ENCODE measurements at places on chromosomes 6 and 20. TPM values are rescaled to one million over a fixed set of nuclear protein-coding genes. Genes with fewer than 3 reads are reported as not detected.
A peak's percentile ranks its signal among the peaks of the same experiment; 100 is the strongest.

TCP11 gene
- 0.13 TPM for total RNA-seq

DNA sequence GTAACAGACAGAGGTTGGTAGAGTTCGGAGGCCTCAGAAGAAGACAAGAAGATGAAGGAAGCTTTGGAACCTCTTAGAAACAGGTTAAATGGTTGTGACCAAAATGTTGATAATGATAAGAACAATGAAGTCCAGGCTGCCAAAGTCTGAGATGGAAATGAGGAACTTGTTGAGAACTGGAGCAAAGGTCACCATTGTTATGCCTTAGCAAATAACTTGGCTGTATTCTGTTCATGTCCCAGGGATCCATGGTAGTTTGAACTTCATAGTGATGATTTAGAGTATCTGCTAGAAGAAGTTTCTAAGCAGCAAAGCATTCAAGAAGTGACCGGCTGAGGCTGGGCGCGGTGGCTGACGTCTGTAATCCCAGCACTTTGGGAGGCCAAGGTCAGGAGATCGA, 11.1 kb upstream of the LSM14B start:
- DNase-seq, result no peak

- no peak for DNase-seq
Observed at GRCh38 chr6:144305985-144306384, 20.9 kb downstream of the UTRN start.

DNA sequence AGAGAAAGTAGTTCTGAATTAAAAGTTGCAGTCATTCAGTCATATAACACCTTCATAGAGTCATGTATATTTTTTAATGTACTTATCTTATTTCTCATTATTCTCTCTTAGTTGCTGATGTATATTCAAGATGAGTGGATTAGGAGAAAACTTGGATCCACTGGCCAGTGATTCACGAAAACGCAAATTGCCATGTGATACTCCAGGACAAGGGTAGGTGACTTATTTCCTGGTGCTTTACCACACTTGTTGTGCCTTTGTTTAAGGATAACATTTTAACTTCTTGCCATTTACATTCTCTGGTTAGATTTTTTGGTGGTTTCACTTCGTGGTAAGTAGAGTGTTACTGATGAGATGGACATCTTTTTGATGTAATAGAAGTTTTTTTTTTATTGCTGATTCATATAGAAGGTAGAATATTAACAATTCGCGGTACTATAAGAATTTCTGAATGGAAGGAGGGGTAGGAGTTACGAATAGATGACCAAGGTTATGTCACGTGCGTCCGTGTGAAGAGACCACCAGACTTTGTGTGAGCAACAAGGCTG, 120.5 kb downstream of the NCOA3 start:
- no peak for DNase-seq

DNA sequence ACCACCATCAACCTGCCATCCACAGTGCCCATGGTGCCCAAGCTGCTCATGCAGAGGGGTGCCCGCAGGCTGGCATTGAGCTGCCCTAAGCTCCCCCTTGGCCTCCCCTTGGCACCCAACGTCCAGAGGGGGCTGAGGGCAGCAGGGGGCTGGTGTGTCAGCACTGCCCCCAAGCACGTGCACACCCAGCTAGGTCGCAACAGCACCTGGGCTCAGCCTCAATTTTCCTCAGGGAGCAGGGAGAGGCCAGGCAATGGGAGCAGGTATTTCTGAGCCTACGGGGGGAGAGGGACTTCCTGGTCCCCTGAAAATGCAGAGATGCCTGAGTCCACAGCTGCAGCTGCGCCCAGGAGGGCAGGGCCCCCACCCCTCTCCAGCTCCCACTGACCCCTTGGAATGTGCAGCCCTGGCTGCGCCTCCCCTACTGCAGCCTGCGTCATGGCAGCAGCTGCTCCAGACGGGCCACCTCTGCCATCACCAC, 204.2 kb downstream of the ANKRD60 start:
- DNase-seq, result no peak

DNA sequence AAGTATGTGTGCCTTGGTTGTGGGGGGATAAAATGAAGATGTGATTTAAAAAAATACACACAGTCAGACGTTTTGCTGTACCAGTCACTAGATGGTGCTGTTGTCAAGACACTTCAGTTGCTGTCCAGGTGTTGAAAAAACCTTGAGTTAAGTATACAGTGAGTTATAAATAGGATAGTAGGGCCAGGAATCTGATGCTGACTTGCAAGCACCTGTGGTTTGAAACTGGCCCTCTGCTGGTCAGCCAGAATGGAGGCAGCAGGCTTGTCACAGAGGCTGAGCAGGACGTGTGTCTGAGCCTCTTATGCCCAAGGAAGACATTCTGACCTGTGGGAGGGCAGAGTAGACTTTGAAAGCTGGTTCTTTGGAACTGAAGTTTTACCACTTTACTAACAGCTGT, 27.8 kb downstream of the RNF8 start:
- peak; percentile 48 for DNase-seq

DNA sequence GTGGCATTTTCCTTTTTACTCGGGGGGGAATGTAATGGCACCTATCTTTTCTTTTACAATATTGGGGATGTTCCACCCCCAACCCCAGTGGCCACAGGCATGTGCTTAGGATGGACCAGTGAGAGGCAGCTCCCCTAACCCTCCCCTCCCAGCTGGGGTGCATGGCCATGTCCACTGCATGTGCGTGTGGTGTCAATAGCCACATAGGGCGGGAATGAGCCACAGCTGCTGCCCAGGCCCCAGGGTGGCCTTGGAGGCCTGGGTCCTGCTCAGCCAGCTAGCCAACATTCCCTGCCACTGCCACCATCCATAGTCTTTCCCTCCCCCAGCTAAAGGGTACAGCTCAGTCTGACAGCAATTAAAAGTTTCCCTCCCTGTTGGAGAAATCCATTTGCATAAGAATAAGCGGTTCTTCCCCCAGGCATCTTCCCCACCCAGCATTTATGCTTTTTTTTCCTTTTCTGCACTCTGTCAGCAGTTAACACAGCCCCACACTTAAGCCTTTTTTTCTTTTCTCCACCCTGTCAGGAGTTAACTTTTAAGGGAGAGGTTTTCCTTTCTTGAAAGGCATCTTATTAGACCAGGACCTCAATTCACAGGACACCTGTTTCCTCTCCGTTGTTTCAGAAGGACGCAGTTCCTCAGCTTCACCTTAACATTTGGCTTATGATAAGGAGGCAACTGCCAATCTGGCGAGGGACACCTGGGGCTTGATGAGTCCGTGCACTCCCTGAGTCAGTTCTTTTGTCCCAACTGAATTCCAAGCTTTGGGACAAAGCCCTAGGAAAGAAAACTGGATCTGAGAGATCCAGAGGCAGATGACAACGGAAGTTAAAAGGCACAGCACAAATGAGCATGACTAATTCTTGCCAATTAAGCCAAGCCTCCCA, 121.4 kb downstream of the TPBG start:
- no peak for DNase-seq

All from dermis microvascular lymphatic vessel endothelial cell (primary cell).